ENCODE measurements at places on chromosomes 3 and 15.
A peak's percentile ranks its signal among the peaks of the same experiment; 100 is the strongest.

DNA sequence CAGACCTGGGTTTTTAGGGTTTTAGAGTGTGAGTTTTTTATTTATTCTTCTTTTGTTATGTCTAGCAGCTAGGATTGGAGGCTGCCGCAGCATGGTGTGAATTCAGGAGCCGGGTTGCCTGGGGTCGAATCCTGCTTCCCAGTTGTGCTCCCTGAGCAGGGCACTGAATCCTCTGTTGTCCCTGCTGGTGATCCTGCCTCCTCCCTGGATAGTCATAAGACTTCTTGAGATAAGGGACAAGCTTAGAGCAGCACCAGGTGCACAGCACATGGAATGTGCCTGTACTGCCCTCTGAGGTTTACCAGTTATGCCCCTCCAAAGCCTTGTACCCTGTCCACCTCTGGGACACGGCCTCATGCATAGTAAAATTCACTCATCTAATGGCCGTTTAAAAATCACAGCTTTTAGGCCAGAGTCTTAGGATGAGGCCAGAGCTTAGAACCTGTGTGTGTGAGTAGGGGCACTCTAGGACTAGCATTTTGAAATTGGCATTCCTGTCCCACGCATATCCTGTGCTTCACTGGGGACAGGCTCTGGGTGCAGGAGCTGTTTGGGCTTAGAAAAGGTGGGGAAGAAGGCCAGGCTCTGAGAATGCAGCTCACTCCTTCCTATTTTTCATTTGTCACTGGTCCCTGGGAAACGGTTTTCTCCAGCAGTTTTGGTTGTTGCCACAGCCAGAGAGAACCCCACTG is 47.7 kb downstream of the CHCHD6 start:
- DNase-seq = no peak

GRCh38 chr3:185280572-185281365 is 26.9 kb upstream of the EHHADH start:
- no peak for DNase-seq

DNA sequence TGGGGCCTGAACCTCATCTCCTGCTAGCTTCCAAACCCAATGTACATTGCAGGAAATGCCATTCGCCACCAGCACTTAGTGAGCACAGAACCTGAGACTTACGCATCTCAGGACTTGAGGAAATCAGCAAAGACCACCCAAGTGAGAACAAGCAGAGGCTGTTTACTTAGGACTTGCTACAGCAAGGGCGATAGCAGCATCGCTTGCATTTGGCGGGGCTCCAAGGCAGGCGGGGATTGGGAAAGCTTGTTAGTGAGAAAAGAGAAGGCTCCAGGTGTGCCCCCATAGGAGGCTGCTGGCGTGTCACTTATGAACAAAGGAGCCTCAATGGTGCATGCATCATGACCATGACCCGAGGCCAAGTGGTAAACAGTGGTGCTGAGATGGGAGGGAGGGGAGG is 19.7 kb downstream of the SLC6A20 start:
- DNase-seq = no peak

DNA sequence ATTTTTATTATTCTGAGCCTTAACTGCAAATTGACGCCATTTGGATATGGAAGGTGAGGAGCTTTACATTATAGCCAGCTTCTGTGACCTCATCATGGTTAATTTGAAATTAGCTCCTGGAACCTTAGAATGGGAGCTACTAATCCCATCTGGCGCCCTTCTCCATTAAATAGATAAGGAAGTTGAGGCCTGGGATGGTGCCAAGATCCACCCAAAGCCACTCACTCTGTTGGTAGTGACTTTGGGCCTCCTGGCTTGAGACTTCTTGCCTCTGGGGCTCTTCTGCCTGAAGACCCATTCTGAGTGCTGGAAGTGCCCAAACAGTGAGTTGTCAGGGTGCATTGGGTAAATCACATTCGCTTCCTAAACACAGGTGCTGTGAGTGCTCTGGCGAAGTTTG is 12.0 kb upstream of the HMCES start:
- DNase-seq = no peak

GRCh38 chr3:22319446-22319845 is 568.4 kb upstream of the ZNF385D start:
- no peak for DNase-seq

DNA sequence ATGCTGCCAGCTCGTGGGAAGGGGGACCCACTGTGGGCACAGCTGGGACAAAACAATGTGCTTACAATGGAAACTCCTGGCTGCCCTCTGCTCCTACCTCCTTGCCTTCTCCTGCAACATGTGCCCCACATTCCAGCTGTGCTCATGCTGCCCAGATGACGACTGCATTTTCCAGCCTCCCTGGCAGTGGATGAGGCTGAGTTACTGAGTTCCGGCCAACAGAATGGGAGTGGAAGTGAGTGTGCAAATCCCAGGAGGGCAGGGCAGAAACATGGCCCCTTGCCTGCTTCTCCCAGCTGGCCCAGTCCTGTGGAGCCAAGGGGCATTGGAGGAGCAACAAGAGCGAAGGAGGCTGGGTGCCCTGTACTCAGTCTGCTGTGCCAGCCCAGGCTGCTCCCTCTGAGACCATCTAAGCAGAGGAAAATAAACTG is 17.1 kb downstream of the KLF15 start:
- DNase-seq = peak; percentile 45

GRCh38 chr3:166986000-166986399 is 394.1 kb downstream of the ZBBX start:
- DNase-seq = no peak

Data from GM04503 (cell line).